Activated CD8-positive, alpha-beta T cell treated with anti-CD3 and anti-CD28 coated beads for 36 hours (primary cell): ENCODE measurements at places on chromosomes 4 and X.

DNA sequence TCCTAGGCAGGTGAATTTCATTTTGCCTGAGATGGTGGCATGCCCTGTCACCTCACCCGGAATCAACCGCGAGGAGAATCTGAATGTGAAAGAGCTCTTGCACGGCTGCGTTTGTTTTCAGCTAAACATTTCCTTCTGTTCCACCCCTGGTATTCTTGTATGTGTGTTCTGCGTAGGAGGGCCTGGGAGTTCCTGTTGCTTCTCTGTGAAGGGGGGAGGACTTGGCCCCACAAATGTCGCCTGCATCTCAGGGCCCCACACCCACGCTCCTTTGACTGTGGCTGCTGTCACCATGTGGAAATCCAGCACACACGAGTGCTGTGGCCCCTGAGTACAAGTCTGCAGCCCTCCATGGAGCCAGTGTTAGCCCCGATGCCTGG is 45.8 kb upstream of the CLCN4 start:
- peak; percentile 86 for DNase-seq

DNA sequence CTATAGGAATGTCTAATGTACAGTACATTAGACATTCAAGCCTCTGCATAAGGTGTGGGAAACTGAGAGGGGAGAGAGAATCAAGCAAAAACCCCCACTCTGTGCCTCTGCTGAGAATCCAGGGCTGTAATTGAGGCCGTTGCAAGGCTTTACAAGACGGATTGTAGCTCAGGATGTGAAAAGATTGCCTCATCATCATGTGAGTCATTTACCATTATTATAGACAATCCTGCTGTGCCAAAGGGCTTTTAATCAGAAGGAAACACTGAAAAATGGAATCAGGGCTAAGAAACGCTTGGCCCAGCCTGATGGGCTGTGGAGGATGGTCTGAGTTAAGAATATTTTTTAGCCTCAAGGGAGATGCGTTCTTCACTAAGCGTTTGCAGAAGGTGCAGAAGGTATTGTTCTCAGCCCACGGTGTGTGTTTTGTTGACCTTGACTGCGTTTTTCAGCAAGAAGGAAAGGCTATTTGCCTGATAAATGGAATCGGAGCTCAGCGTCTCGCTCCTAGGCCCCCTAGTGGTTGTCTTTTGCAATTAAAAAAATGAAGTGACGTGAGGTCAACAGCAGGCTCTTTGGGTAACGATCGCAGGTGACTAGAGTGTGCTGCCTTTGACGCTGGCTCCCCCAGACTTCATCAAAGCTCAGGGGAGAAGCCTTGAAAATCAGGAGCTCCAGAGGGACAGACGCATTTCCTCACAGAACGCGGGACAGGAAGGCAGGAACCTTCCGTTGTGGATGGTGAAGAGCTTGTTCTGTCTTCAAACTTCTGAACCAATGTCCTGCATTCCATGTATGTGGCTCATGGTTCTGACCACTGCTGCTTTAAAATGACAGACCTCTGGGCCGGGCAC is 18.1 kb upstream of the CHRNA9 start:
- DNase-seq = peak; percentile 71

DNA sequence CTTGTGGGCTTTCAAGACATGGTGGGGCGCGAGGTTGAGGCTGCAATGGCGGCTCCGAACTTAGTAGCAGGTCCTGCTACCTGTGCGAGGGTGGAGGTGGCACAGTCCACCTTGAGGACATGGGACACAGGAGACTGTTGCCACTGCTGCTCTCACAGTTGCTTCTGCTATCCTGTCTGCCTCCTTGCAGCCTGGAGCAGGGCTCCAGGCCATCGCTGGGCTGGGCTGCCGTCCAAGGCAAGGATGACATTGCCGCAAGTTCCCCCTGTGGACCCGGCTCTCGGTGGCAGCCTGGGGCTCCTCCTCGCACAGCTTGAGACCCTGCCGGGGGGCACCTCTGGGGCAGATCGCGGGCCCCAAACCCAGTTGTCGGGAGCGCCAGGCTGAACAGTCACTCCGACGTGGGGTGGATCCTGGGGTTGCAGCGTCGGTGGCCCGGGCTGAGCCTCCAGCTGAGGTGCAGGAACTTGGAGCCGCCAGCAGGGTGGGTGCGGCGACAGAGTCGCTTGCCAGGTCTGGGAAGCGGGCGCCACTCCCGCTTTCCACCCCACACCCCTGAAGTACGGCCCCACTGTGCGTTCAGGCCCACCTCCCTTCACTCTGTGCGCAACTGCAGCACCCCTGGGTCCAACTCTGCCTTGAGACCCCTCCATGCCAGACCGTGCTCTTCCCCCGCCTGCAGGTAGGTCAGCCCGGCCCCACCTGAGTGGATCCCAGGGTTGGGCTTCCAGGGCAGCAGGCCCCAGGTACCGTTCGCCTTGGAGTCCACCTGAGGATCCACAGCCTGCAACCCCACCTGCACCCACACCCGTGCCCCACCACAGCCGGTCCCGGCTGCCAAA is 192.7 kb upstream of the NUDT6 start:
- DNase-seq = no peak

DNA sequence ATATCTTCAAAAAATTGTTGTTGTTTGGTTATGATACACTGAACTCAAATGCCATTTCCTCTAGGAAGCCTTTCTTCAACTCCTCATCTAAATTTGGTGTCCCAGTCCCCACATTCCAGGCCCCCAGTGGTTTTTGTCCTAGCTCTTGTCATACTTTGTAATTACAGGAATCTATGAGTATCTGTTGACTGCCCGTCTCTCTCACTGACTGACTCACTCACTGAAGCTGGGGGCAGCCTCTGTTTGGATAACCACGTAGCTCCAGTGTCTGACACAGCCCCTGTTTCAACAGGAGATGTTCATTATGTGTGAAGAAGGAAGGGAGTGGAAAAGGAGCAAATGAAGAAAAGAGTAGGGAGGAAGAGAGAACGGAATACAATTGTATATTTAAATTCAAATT is 284.1 kb upstream of the TENM3 start:
- DNase-seq = no peak

DNA sequence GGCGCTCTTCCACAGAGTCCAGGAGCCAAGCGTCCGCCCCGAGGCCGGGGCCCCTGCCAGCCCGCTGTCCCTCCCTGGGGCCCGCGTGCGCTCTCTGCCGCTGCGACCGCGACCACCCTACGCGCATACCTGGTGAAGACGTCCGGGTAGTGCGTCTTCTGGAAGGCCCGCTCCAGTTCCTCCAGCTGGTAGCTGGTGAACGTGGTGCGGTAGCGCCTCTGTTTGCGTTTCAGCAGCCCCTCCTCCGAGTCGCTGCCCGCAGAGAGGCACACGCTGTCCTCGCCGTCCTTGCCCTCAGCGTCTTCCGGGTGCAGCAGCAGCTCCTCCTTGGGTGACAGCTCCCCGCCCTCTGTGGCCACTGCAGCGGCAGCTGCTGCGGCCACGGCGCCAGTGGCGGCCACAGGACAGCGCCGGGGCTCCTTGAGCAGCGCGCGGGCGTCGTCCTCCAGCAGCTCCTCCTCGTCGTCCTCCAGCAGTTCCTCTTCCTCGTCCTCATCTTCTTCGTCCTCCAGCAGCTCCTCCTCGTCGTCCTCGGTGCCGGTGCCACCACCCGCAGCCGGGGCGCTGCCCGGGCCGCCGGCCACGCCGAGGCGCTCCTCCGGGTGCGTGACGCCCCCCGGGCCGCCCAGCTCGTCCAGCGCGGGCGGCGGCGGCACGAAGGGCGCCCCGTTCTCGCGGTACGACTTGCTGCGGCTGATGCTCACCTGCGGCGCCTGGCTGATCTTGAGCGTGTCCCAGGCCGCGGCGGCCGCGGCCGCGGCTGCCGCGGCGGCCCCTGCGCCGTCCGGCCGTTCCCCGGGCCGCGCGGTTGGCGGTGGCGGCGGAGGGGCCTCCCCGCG is 2.8 kb downstream of the ARX start:
- DNase-seq = no peak

- no peak for DNase-seq
Measured at GRCh38 chr4:67452100-67452845, 93.0 kb downstream of the CENPC start.
